Mesenchymal stem cell (in vitro differentiated cells and primary cell): ENCODE measurements at places on chromosomes 5 and 9.
A peak's percentile ranks its signal among the peaks of the same experiment; 100 is the strongest.

DNA sequence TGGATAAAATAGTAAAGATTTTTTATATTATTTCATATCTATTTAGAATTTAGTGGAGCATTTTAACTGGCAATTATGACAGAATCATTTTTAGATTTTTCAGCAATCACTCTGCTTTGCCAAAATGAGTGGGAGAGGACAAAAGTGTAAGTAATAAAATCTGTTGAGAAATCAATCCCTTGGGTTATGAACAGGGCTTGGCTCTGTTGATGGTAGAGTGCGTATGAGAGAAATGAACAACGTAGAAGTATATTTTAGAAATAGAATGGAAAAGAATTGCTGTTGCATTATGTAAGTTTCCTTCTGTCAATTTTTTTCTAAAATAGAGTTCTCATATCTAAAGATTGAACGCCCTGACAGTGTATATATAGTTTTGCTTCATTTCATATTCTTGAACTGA is 154.1 kb upstream of the PRDM9 start:
- no peak for DNase-seq

DNA sequence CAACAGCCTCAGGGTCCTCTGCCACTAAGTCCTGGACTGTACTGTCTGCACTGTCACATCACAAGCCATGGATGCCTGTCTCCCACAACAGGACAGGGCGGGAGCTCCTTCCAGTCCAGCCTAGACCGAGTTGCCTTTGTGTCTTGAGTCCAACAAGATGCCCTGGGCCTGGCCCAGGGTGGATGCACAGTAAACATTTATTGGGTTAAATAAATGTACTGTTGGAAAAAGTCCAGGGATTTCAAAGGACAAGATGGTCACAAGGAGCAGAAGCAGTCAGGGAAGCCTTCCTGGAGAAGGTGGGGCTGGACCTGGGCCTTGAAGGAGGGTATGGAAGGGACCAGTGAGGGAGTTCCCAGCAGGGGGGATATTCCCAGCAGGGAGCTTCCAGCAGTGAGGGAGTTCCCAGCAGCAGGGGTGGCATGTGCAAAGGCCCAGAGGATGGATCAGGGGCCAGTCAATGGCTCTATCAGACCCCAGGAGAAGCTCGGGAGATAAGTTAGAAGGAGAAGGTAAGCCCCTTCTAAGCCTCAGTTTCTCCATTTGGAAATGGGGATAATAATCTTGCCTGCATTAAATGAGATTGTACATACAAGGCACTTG is 72.7 kb upstream of the NEURL1B start:
- no peak for DNase-seq

DNA sequence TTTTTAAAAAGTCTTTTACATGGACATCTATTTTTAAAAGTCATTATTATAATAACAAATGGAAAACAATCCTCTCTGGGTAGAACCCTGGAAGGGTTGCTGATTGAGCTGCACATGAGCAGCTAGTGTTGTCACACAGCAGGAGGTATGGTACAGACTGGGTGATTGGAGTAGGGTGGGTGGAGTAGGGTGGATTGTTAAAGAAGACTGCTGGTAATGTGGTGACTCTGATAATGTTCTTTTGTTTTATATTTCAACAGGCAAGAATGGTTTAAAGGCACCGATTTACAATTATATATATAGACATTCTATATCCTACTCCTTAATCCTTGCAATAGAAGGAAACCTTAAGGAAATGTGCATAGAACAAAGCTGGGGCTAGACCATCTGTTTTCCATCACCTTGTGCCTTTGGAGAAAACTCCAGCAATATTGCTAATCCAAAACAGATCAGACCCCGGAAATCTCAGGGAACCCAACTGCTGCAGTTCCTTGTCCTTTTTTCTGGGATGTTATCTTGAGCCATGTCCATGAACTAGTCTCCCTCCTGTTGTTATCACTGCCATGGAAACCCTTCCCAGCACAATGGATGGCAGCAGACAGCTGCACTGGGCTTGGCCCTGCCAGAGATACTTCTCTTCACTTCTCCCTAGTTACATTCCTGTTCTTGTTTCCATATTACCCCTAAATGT is 129.7 kb downstream of the YIPF5 start:
- DNase-seq: no peak

GRCh38 chr5:51345106-51345505 is 38.1 kb upstream of the ISL1 start:
- DNase-seq: peak; percentile 18

DNA sequence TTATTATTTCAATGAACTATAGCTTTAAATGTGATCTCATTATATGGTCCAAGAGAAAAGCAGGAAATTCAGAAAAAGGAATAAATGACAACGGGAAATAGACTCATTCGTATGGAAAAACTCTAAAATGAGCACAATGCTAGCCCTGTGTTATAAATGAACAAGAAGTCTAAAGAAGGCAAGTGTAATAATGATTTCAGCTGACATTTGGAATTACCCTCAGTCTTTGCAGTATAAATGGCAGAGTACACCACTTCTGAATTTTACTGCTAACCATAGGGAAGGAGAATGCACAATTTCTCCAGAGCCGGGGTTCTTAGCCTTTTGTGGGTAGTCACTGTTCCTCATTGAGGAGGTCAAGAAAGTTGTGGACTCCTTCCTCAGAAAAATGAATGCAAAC is 93.1 kb downstream of the ANKRD55 start:
- no peak for DNase-seq

DNA sequence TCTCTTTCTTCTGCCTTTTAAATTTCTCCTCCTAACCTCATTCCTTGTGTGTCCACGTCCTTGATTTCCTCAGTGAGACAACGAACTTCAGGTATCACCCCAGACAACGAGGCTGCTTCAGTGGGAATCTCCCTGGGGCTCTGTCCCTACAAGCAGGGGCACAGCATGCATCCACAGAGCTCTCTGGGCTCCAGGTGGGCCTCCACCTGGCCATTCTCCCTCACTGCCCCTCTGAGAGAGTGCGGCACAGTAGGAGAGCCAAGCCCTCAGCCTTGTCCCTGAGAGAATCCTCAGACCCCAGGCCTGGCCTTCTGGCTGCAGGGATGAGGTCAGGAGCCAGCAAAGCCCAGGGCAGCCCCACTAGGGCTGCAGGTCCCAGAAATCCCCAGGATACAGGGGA is 105.3 kb downstream of the LHFPL2 start:
- DNase-seq: no peak

GRCh38 chr9:20513126-20513913 is 109.0 kb downstream of the MLLT3 start:
- peak; percentile 9 for DNase-seq

DNA sequence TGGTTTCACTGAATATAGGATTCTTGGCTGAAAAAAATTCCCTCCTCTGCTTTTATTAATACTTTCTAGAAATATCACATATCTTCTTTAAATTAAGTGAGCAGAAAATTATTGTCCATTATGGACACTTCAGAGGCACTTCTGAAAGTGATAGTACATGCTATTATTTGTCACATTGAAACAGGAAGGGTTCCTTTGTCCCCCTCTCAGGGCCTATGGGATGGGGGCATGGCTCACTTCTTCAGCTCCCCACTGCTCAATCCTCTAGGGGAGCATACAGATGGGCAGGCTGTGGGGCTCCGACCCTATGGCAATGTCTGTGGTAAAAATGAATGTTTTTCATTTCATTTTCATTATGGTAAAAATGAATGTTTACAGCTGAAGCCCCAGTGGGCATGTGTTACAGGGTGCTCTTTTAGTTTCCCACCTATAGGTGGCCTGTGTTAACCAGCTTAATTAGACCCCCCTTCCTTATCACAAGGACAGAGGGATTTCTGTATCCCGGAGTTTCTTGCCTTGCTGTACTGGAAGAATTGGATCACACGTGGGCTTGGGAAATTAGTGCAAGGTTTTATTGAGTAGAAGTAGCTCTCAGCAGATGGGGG is 1225.2 kb downstream of the PTPRD start:
- no peak for DNase-seq

GRCh38 chr5:52204310-52204709 is 583.4 kb upstream of the ITGA1 start:
- DNase-seq: no peak

GRCh38 chr5:56143373-56143714 is 89.8 kb downstream of the ANKRD55 start:
- DNase-seq: no peak

DNA sequence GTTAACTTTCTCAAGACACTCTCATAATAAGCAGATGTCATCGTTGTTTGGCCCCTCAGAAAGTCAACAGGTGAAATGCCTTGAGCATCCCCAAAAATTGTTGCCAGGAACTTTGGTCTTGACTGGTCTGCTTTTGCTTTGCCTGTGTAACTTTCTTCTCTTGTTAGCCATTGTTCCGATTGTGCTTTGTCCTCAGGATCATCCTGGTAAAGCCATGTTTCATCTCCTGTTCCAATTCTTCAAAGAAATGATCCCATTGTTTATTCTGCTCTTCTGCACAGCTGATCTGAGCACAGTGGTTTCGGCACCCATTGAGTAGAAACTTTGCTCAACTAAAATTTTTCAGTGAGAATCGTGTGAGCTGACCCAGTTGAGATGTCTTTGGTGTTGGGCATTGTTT is 8.1 kb upstream of the ZBED3 start:
- DNase-seq: no peak

GRCh38 chr5:123438902-123439301 is 15.7 kb upstream of the CEP120 start:
- DNase-seq: no peak

- DNase-seq: no peak
These were observed 23.8 kb upstream of the PHF19 start for GRCh38 chr9:120900824-120901223.

GRCh38 chr9:35909274-35909673 is at the start of gene SPAAR:
Gene SPAAR (plus strand): TSS chr9:35909490. CDS start chr9:35910464, 974 bp downstream.
- no peak for DNase-seq

GRCh38 chr9:27468000-27468399 is 56.1 kb upstream of the IFNK start:
- no peak for DNase-seq

- DNase-seq: no peak
These were observed 96.9 kb downstream of the DENND1A start for GRCh38 chr9:123832858-123833650.
